HL-60 (cell line): ENCODE measurements at places on chromosomes 3 and 15.

DNA sequence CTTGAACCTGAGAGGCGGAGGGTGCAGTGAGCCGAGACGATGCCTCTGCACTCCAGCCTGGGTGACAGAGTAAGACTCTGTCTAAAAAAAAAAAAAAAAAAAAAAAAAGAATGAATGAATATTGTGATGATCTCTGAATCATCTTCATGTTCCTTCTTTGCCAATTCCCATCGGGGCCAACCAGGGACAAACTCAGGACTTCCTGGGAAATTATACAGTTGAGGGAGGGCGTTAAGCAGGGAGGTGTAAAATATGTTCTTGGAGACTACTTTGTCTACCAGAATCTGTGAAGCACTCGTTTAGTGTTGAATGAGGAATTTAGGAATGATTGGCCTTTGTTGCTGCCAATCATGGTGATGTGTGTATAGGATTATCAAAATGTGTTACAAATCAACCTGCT is 210.6 kb downstream of the PTPRG start:
- DNase-seq = no peak

DNA sequence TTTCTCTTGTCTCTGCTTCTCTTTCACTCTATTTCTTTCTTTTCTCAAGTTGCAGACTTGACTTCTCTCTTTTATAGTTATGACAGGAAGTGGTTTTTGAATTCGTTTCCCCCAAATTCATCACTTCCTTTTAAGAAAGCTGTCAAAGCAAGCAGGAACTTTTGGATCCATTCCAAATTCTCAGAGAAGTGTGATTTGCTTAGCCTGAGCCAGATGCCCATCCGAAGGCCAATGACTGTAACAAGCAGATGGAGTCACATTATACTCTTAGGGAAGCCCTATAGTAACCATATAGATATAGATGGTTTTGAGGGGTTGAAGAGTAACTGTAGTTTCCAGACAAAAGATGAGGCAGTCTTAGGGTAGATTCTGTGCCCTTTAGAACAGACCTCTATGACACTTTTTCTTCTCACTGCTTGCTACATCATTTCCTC is 592.0 kb upstream of the KCNMB2 start:
- DNase-seq = peak; percentile 10

DNA sequence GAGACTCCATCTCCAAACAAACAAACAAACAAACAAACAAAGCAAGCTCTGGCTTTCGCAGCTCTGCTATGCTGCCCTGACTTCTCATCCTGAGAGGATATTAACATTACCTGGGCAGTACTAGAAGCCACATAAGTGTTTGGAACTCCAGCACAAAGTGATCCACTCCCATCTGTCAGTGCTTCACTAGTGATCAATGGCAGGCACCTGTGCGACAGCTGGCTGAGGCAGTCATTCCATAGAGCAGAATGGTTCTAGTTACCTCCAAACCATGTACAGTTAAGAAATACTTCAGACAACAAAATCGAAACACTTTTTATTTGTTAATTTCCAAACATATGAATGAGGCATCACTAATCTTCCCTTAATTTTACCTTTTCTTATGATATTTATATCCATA is 2.8 kb upstream of the MB21D2 start:
- DNase-seq = no peak

DNA sequence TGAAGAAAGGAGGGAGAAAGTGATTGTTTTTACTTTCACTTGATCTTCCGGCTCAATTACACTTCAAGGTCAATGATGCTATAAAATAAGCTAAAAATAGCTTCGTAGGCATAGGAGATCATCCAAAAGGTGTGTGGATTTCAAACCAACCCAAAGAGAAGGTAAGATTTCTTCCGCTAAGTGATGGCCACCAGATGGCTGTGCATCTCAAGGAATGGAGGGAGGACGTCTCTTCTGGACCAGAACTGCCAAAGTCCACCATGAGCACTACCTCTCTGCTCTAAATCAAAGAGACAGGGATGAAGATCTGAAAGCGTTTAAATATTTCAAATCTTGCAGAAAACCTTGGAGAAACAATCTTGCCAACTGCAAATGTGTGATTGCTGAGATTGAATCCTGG is 199.1 kb upstream of the ZPLD1 start:
- DNase-seq = no peak

DNA sequence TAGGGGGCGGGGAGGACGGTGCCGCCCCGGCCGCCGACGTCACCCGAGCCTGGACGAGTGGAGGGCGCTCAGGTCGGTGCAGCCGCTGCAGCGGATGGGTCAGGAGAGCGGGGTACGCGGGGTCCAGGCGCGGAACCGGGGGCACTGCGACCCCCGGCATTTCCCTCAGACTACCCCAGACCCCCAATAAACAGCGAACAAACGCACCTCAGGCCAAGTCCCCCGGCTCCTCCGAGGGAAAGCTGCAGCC is 78.9 kb downstream of the IQSEC1 start:
- DNase-seq = no peak

- no peak for DNase-seq
These were observed 12.8 kb downstream of the LACTB start for GRCh38 chr15:63134245-63134985.

GRCh38 chr3:122080207-122080587 is 25.0 kb downstream of the CD86 start:
- no peak for DNase-seq

- DNase-seq = no peak
These were observed 136.2 kb upstream of the EIF1B start for GRCh38 chr3:40173227-40173721.

DNA sequence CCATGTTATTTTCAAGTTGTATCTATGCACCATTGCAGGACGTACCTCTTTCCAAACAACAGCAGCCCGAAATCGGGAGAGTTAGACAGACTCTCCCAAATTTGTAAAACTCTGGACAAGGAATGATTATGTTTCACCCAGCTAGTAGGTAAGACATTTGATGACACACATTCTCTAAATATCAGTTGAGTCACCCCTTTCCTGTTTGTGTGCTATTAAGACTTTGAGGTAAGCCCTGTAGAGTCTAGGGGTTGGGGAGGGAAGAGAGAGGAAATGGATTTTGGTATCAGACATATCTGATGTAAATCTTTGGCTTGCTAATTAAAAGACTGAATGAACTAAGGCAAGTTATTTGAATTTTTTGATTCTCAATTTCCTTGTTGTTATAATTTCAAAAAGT is 999.0 kb downstream of the TUSC7 start:
- DNase-seq = no peak

- no peak for DNase-seq
These were observed 30.4 kb downstream of the TRIM71 start for GRCh38 chr3:32848215-32848614.

DNA sequence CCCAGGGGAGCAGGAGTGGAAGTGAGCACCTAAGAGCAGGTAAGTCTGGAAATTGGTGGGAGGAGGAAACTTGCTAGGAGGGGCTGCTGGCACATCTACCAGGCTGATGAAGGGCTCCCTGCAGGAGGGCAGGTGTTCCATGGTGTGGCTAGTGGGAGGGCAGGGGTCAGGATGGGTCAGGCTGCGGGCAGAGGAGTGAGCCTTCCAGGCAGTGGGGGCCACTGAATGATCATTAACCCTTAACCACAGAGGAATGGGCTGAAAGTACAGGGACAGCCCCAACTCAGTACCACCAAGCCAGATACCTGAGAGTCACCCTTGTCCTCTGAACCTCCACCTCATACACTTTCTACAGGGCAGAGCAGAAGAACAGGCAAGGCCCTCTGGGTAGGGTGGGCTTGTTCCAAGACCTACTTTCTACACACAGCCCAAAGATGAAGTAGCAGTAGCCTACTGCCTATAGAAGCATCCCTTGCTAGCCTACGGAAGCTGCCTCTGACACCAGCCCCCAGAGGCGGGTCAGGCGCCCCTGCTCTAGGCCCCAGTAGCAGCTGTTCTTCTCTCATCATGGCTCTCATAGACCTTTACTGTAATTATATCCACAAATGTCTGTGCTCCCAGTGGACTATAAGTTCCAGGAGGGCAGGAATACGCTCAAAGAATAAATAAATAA is 4.6 kb downstream of the RAB6B start:
- no peak for DNase-seq

- DNase-seq = no peak
These were observed 199.6 kb downstream of the SLC9A9 start for GRCh38 chr3:143648708-143649107.

DNA sequence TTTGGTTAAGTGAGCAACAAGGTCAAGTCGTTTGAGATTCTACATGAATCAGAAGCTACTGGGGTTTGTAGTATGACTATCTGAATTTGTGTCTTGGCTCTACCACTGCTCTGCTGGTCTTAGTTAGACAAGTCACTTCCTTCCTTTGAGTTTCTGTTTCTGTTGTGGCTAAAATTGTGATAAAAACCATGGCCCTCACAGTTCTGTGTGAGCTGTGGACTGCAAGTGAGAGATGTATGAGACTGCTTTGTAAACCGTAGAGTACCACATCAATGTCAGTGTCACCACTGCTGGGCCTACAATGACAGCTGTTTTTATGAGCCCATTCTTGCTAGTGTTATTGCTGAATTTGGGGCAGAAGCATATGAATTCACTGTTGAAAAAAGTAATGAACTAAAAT is 32.7 kb downstream of the RARB start:
- no peak for DNase-seq

DNA sequence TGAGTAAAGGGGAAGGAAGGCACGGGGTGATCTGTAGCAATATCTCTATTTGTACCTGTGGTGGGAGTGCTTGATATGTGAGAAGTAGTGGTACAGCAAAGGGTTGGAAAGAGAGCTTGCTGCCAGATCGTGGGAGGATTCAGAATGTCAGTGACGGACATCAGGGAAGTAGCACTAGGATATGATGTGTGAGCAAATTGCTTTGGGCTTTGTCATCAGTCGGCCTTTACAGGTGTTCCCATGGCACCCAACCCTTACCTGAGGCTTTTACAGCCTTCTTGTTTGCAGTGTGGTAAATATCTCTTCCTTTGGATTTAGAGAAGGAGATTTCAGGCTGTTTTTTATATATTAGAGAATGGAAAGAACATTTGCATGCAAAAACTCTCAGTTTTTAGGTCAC is 29.8 kb downstream of the IL1RAP start:
- DNase-seq = no peak

DNA sequence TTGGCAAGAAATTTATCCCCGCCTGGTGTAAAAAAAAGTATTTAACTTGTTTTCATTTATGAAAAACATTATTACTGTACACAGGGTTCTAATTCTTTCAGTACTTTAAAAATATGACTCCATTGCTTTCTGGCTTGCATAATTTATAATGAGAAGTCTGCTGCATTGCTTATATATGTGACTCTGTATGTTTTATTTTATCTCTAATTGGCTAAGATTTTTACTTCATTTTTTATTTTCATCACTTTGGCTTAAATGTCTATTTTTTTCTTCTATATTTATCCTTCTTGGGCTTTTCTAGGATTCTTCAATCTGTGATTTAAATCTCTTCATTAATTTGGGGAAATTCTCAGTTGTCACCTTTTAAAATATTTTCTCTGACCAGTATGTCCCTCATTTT is 636.6 kb upstream of the NR2F2 start:
- DNase-seq = no peak

DNA sequence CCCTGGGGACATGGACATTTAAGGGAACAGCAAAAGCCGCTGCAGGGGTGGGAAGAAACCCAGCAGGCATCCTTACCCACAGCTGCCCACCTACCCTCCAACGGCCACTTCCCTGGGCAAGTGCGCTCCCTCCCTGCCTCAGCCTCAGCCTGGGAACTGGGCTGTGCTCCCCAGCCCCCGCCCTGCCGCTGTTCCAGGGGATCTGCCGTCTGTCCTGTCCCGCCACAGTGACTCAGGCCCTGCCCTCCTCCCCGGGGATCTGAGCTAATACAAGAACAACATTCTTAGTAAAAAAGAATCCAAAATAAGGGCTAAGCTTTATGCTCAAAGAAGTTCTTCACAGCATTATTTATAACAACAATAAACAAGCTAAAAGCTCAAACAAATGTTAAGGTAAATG is 7.4 kb upstream of the IQSEC1 start:
- DNase-seq = no peak

GRCh38 chr3:195257454-195258448 is 13.2 kb downstream of the XXYLT1 start:
- DNase-seq = no peak

- DNase-seq = no peak
These were observed 32.5 kb downstream of the TPRG1 start for GRCh38 chr3:189204167-189204866.

- DNase-seq = no peak
These were observed 124.6 kb upstream of the KCNAB1 start for GRCh38 chr3:155995525-155996370.

DNA sequence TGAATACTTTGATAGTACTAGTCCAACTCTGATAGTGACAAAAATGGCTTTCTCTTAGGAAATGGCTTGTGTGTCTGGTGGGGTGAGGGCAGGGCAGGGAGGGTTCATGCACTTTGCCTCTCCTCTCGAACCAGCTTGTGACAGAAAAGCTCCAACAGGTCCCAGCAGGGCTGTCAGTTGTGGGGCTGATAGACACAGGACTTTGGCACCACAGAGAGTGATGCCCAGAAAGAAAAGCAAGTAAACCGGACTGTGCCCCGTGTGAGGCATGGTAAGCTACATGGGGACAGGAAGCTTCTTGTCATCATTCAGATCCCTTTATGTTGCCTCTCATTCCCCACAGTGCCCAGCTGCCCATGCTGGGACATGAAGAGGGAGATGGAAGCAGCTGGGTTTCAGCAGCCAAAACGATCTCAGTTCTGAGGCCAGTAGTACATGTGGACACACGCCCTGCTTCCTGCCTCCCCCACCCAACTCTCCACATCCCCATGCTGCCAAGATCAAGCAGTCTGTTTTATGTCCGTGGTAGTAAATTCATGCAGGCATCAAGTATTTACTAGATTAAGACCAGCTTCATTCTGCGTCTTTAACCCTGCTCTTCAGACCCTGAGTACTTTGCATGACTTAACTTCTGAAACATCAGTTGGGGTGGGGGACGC is 29.7 kb upstream of the LIPC start:
- DNase-seq = no peak

DNA sequence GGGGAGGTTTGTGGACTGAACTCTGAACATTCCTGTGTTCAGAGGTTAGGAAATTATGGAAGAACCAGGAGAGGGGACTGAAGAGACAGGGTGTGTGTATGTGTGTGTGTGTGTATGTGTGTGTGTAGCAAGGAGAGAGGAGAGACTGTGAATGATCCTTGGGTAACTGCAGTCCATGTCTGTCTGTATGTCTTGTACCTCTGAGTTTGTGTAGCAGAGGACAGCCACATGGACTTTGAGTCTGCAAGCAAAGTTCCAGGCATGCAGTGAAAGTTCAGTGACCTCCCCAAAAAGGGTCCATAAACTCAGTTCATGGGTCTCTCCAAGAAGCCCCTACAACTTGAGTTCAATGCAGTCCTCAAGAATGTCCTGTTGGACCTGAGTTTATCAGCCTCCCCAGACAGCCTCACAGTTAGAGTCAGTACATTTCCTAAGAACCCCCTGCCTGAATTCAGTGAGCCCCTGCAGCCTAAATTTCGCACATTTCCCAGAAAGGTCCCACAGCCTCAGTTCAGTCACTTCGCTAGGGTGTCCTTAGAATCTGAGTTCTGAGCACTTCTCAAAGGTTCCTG is 28.3 kb upstream of the HERC1 start:
- no peak for DNase-seq

GRCh38 chr3:79930196-79930595 is 162.4 kb upstream of the ROBO1 start:
- no peak for DNase-seq
